Neural cell (in vitro differentiated cells): ENCODE measurements at places on chromosomes 6 and 20. TPM values are rescaled to one million over a fixed set of nuclear protein-coding genes. Genes with fewer than 3 reads are reported as not detected.

Gene ATG5
- 44.9 and 45.5 TPM in 2 replicates for polyA plus RNA-seq

Gene NKAIN2
- polyA plus RNA-seq, result 23.2 and 28.4 TPM in 2 replicates

Gene NEDD9
- 0.11 TPM in 1 of 2 replicates, not detected in the other for polyA plus RNA-seq

Gene IYD
- polyA plus RNA-seq, result not detected in 2 replicates

Gene ELOVL4
- polyA plus RNA-seq, result 43.1 and 47.9 TPM in 2 replicates

Gene COL9A1
- polyA plus RNA-seq, result 1.0 and 1.8 TPM in 2 replicates

Gene SIRT5
- polyA plus RNA-seq, result 15.9 and 16.5 TPM in 2 replicates

Gene DACT2
- polyA plus RNA-seq, result 0.48 and 0.76 TPM in 2 replicates

Gene HLA-DRB1
- polyA plus RNA-seq, result not detected in 2 replicates

Gene PPP2R5D
- 41.1 and 43.7 TPM in 2 replicates for polyA plus RNA-seq

Gene LY6G6F
- not detected in 2 replicates for polyA plus RNA-seq

Gene FAM217A
- polyA plus RNA-seq, result not detected in 2 replicates

Gene NHLRC1
- 0.32 and 1.2 TPM in 2 replicates for polyA plus RNA-seq

Gene HEY2
- polyA plus RNA-seq, result 0.20 TPM in 1 of 2 replicates, not detected in the other

Gene LY86
- polyA plus RNA-seq, result not detected in 2 replicates
